H9 (cell line): ENCODE measurements at places on chromosomes 11 and 22. TPM values are rescaled to one million over a fixed set of nuclear protein-coding genes. Genes with fewer than 3 reads are reported as not detected.

- DNase-seq, result no peak
Observed at GRCh38 chr11:6995703-6996102, 24.4 kb downstream of the ZNF214 start.

DNA sequence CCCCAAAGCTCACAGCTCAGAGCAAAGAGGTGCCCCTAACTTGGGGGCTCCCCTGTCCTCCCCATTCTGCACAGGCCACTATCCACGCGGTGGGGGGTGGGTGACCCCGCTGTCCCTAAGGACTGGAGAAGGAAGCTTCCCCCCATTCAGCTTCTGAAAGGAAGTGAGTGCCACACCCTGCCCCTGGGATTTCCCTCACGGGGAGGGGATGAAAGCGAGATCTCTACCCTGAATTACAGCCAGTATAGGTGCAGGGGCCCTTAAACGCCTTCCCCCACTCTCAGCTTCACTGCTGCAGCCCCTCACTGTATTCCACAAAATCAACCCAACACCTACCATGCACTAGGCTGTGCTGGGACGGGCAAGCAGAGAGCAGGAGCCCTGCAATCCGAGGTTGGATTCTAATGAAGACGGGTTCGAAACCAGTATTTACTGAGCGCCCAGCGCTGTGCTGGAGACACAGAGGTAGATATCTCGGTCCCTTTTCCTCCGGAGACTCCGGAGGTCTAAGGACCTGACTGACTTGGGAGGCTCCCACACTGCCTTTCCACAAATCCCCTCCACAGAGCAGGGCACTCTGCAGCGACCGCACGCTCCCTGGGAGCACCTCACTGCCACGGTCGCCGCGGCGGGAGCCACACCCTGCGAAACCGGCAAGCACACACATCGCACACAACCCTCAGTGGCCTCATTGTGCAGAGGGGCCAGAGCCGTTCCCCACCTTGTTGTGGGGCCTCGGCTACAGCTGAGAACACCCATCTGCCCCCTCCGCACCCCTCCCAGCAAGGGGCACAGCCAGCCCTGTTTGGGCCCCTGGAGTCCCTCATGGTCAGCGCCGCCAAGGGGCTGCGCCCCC lies 1.8 kb downstream of the AHNAK start:
- no peak for DNase-seq

GRCh38 chr11:393219-394033 lies 583 bp upstream of the PKP3 start:
- DNase-seq, result no peak

- DNase-seq, result no peak
Observed at GRCh38 chr11:125389339-125390166, 106.5 kb downstream of the FEZ1 start.

SLC25A18 gene
- 2.3 and 3.0 TPM in 2 replicates for total RNA-seq

MS4A8 gene
- not detected in 2 replicates for total RNA-seq

- DNase-seq, result no peak
Observed at GRCh38 chr11:107857550-107858216, 904 bp downstream of the SLC35F2 start.

DNA sequence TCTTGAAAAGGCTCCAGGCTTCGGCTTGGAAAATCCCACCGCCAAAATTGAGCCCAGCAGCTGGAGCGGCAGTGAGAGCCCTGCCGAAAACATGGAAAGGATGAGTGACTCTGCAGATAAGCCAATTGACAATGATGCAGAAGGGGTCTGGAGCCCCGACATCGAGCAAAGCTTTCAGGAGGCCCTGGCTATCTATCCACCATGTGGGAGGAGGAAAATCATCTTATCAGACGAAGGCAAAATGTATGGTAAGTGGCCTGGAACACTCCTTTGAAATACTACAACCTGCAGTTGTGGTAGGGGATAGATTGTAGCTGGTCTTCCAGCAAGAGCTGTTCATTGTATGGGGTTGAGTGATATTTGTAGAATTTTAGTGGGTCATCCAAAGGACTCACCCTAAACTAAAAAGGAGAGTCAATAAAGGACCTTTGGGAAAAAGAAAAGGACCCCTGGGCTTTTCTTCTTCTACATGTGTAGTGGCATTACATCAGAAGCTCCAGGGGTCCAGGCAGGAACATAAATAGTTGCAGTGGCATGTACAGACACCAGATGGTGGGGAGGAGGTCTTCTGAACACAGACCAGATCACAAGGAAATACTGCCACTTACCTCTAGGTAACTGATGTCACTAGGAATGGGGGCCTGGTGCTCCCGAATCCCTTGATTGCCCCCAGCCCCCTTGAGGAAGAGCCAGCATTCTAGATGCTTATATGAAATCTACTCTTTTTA lies 90.1 kb downstream of the TEAD1 start:
- no peak for DNase-seq

DNA sequence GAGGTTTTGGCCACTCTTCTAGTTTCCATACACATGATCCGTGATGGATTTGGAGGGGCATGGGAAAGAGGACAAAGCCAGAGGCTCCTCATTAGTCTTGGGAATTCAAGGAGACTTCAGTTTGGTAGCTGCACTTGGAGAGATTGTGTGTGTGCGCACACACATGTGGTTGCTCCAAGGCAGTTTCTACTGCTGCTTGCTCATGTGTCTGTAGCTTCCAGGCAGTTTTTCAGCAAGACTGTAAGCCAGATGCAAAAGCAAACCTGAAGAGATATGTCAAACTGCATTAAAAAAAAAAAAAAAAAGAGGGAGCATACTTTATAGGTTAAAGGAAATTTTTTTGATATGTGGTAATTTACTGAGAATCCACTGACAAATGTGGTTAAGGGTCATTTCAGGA lies 95.7 kb downstream of the OSBP2 start:
- DNase-seq, result no peak

ZNF280B gene
- 8.2 and 9.2 TPM in 2 replicates for total RNA-seq

DNA sequence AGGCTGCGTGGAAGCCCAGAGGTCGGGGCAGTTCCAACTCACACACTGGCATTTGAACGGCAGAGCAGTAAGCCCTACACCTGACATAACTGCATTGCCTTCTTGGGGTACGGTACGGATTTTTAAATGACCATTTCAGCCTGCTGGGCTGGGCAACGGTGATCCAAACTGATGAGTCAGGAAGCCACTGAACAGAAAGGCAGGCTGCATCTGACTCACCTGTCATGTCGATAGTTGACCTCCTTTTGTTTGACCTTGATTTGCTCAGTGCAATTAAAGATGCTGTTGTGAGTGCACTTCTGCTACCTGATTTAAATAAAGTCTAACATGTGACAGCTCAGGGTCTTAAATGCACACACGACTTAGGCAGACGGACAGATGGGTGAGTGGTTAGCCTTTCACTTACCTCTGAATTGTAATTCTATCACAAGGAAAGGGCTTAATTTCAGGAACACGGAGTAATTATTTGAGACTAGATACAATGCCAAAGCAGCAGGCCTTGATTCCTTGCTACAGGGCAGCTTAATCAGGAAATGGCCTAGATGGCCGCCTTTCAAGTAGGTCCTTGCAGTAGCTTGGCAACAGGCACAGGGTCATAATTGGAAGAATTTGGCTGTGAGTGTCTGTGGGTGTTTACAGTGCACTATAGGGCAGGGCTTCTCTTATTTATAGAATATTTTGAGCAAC lies 52.2 kb downstream of the BMAL1 start:
- DNase-seq, result no peak

GRCh38 chr11:86383041-86383955 lies 8.6 kb downstream of the CCDC81 start:
- no peak for DNase-seq

DNA sequence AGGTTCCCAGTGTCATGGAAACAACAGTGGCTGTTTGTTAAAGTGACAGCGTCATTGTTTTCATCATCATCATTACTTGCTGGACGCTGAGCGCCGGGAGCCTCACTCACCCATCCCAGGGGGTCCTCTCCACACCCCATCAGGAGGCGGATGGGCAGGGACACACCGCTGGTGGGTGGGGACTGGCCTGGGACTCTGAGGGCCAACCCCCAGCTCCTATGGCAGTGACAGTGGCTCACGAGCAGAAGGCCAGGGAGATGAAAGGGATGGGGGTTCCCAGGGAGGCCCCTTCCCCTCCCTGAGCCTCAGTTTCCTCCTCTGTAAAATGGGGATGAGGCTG lies 76.6 kb upstream of the PRR5 start:
- no peak for DNase-seq

DNA sequence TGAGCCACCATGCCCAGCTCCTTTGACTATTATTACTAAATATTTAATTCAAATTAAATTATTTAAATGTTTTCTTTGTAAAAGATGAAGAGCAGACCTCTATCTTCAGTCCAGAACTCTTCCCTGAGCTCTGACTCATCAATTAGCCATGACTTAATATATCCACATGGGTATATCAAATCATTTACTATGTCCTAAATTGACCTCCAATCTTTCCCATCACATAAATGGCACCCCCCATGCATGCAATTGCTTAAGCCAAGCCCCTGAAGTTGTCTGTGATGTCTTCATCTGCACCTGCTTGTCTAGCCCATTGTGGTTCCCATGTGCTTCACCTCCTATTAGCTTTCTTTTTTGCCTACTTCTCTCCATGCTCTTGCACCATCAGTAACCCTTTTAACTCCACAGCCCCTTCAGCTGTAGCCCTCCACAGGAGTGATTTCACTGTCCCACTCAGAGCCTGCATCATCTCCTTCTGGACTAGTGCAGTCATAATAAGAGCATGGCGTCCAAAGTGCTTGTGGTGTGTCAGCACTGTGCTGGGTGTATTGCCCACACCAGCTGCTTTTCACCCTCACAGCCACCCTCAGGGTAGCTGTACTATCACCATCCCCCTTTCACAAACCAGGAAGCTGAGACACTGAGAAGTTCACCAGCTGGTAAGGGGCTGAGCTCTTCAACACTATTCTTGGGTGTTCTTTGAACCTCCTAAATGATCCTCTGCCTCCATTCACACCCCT lies 11.8 kb upstream of the THY1 start:
- no peak for DNase-seq

DNA sequence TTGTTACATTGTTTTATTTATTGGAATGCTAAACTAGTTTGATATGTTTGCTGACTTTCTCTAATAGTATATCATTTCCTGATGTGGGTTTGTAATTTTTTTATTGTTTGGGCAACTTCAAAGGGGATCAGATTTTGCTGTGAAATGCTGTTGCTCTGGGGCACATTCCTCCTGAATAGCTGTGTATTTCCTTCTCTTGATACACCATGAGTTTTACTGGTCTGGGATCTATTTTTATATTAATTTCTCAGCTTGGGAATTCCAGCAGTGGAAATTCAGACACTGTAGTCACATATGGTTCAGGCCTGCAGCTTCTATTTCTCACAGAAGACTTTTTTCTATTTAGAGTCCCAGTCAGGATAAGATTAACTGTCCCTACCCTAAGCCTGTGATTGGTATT lies 58.9 kb downstream of the RPUSD4 start:
- DNase-seq, result no peak

DNA sequence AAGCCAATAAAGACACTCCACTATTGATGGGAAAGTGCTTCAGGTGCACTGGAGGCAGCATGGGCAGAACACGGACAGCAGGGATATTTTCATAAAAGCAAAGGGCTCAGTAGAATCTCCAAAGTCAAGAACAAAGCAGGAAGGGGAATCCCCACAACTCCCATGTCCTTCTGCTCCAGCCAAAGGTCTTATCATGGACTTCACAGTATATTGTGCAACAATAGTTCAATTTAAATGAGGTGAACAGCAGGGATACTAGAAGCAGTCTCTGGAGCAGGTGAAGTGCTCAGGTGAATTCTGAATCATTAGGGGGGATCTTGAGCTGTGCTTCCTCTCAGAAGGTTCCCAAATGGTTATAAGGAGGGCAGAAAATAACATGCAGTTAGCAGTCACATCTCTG lies 6.6 kb upstream of the OR2D2 start:
- no peak for DNase-seq

DNA sequence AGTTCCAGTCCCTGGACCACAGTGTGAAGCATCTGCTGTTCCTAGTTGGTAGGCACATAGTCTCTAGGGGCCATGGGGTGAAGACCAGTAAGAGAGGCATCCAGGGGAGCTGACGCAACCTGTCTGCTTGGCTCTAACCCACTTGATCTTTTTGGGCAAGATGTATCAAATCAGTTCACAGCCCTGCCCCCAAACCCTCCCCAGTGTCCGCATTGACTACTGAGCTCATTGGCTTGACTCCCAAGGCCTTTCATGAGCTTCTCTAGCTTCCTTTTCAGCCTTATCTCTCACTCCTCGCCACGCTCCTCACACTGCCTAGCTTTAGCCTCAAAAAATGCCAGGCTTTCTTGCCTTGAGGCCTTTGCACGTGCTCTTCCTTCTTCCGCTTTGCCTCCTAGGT lies 29.7 kb upstream of the ABCC8 start:
- no peak for DNase-seq

MISFA gene
- 2.8 and 3.7 TPM in 2 replicates for total RNA-seq

ALDH3B1 gene
- total RNA-seq, result not detected in 2 replicates

DNA sequence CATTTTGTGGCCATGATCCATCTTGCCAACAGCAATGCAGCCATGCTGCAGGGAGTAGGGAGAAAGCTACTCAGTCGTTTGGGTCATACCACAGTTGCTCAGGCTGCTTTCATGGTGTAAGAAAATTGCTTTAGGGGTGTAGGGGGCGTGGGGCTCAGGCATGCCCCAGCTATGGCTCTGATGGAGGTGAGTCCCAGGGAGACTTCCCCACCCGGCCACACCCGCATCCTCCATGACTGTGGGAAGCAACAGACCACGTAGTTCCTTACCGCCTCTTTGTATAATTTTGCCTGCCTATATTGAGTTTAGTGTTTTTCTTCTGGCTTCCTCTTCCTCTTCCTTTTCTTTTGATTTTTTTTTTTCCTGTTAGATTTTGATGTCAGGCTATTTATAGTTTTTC lies 58.8 kb downstream of the SPECC1L start:
- no peak for DNase-seq

HOATZ gene
- total RNA-seq, result not detected in 2 replicates

GAB4 gene
- total RNA-seq, result not detected in 2 replicates

GRCh38 chr11:10604798-10605197 lies 36.3 kb upstream of the LYVE1 start:
- no peak for DNase-seq

PKDREJ gene
- total RNA-seq, result 0.04 and 0.09 TPM in 2 replicates

DNA sequence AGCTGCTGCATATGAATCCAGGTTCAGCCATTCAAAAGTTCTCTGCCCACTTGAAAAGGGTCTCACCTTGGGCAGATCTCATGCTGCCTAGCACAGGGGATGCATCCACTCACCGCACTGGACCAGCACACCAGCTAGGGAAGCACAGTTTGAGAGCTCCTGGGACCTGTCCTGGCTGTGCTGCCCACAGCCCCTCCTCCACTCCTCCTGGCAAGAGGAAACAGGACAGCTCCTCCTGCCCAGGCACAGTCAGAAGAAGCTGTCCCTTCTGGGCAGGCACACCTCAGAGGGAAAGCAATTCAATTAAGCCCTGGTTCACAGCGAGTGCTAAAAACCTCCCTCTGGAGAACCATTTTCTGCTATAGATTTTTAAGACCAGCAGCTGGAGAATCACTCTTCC lies 146.7 kb downstream of the ST3GAL4 start:
- no peak for DNase-seq
